ENCODE measurements at places on chromosomes 2 and 18.

DNA sequence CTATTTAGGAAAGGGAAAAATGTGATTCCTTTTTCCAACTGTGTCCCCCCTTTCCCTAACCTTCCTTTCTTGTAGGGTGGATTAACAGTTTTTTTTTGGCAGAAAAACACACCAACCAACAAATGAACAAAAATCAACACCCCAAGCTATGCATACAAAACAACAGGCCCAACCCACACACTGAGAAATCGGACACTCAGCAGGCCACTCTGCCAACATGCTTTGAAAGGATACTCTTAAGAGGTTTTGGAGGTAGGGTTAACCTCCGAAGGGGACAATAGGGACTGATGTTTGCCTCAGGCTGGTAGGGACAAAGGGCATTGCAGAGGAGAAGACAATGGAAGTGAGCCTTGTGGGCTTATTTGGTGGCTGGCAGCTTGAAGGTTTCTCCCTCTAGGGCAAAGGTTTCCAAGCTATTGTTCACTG lies 33.1 kb upstream of the POLE4 start:
- peaks cover 3% of the 10 kb centered on the region for H3K27me3 ChIP-seq
- no peaks in the 10 kb centered on the region for H3K4me1 ChIP-seq

DNA sequence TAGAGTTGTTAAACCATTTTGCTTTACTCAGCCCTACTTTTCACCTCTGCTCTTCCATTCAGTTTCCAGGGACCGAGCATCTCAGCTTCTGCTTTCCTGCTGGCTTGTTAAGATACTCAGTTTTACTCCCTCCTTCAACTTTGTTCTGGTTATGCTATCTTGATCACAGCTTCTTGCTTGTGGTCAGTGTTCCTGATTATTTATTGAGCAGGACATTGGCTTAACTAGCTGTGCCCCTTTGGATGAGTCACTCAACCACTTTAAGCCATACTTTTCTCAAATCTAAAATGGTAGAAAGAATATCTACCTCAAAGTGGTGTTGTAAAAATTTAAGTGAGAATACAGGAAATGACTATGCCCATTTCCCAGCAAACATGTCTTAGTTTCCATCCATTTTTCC lies 124.0 kb downstream of the KYNU start:
- H3K27ac ChIP-seq = no peak overlapping the region
- no peaks in the 10 kb centered on the region for H3K36me3 ChIP-seq
- no peak for DNase-seq
- no peaks in the 10 kb centered on the region for H3K4me1 ChIP-seq

GRCh38 chr18:2104620-2105462 lies 466.5 kb downstream of the METTL4 start:
- H3K4me3 ChIP-seq = no peak overlapping the region
- no peaks in the 10 kb centered on the region for H3K36me3 ChIP-seq
- no peaks in the 10 kb centered on the region for H3K4me1 ChIP-seq
- H3K27ac ChIP-seq = no peak overlapping the region
- peak; percentile 33 for DNase-seq

- no peak for DNase-seq
- H3K4me3 ChIP-seq = no peak overlapping the region
Measured at GRCh38 chr2:217090024-217090473, 230.2 kb upstream of the TNP1 start.

DNA sequence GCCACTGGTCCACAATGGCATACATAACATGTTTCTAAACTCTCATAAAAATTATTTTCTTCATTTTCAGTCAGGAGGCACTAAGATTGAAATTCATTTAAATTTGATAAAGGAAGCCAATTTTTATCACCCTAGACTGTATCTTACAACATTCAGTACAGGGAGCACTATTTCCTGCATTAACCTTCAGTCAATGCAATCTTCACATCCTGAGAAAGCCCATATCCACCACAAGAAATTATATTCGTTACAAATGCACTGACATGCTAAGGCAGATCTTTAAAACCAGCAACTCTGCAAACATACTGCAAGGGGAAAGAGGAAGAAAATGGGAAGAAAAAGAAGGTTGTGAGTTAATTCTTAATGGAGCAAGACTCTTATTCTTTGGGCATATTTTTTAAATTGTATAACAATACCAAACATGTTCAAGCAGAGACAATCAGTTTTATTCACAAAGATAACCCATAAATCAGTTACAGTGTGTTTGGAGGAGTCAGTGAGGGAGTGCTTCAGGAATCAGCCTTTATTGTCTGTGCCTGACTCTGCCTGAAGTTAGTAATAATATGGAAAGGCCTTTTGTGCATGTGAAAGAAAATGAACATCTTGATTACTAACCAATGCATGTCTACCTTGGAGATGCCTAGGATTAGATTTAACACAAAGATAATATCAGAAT lies 370.1 kb downstream of the FBXO15 start:
- no peak for DNase-seq
- no peaks in the 10 kb centered on the region for H3K36me3 ChIP-seq
- no peaks in the 10 kb centered on the region for H3K27me3 ChIP-seq
- H3K27ac ChIP-seq = no peak overlapping the region

DNA sequence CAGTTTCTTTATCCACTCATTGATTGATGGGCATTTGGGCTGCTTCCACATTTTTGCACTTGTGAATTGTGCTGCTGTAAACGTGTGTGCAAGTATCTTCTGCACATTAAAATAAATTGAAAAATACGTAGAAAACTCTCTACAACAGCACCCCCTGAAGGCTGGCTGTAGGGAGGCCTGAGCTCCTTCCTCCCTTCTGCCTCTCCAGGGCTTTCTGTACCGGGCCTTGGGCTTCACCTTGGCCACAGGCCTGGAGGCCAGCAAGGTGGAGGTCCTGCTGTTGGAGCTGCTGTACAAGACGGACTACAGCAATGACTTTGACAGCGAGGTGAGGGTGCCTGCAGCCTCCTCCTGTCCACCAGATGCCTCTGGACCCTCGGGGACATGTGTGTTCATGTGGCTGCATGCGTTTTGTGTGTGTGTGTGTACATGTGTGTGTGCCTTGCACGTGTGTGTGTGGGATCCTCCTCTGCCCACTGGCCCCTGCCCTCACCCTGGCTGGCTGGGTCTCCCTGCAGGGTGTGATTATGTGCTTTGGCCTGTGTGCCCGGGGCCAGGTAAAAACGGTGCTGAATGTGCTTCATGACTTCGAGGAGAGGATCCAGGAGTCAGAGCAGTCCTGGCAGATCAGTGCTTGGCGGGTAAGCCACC lies 29.2 kb downstream of the MROH2A start:
- no peak overlapping the region for H3K4me3 ChIP-seq
- no peaks in the 10 kb centered on the region for H3K27me3 ChIP-seq
- DNase-seq = peak; percentile 51
- no peaks in the 10 kb centered on the region for H3K36me3 ChIP-seq
- no peaks in the 10 kb centered on the region for H3K4me1 ChIP-seq

- no peak for DNase-seq
- no peak overlapping the region for H3K4me3 ChIP-seq
- peak overlapping the region; percentile 66 for H3K27ac ChIP-seq
- no peaks in the 10 kb centered on the region for H3K36me3 ChIP-seq
- no peaks in the 10 kb centered on the region for H3K27me3 ChIP-seq
Measured at GRCh38 chr2:43074052-43074451, 152.4 kb downstream of the ZFP36L2 start.

GRCh38 chr18:9910661-9911060 lies 3.2 kb upstream of the VAPA start:
- H3K27me3 ChIP-seq = no peaks in the 10 kb centered on the region
- H3K4me1 ChIP-seq = peaks cover 13% of the 10 kb centered on the region
- H3K36me3 ChIP-seq = no peaks in the 10 kb centered on the region
- no peak overlapping the region for H3K27ac ChIP-seq
- DNase-seq = no peak

GRCh38 chr2:149612122-149612521 lies 24.5 kb upstream of the MMADHC start:
- H3K27me3 ChIP-seq = no peaks in the 10 kb centered on the region
- no peak overlapping the region for H3K4me3 ChIP-seq
- no peaks in the 10 kb centered on the region for H3K36me3 ChIP-seq
- H3K27ac ChIP-seq = no peak overlapping the region

GRCh38 chr2:205077159-205077558 lies 531.9 kb downstream of the PARD3B start:
- no peak for DNase-seq
- H3K27me3 ChIP-seq = no peaks in the 10 kb centered on the region

GRCh38 chr18:40413160-40413559 lies 1541.9 kb upstream of the PIK3C3 start:
- H3K4me3 ChIP-seq = no peak overlapping the region
- no peaks in the 10 kb centered on the region for H3K4me1 ChIP-seq
- no peak overlapping the region for H3K27ac ChIP-seq
- H3K36me3 ChIP-seq = no peaks in the 10 kb centered on the region
- H3K27me3 ChIP-seq = no peaks in the 10 kb centered on the region

GRCh38 chr2:70835643-70836042 lies at the start of gene CD207:
TSS of gene CD207 (minus strand) at chr2:70835816. CDS start at chr2:70835776, 40 bp downstream.
- no peaks in the 10 kb centered on the region for H3K36me3 ChIP-seq
- no peaks in the 10 kb centered on the region for H3K4me1 ChIP-seq
- H3K27me3 ChIP-seq = no peaks in the 10 kb centered on the region
- H3K4me3 ChIP-seq = no peak within 1 kb of the TSS
- H3K27ac ChIP-seq = no peak within 1 kb of the TSS
